ENCODE measurements at places on chromosomes 1 and 21. TPM values are rescaled to one million over a fixed set of nuclear protein-coding genes. Genes with fewer than 3 reads are reported as not detected.

- DNase-seq: no peak
These were observed 20.9 kb downstream of the STYXL2 start for GRCh38 chr1:167114725-167115124.

- DNase-seq: peak; percentile 82
These were observed 76.5 kb downstream of the GALNT2 start for GRCh38 chr1:230143534-230143933.

DNA sequence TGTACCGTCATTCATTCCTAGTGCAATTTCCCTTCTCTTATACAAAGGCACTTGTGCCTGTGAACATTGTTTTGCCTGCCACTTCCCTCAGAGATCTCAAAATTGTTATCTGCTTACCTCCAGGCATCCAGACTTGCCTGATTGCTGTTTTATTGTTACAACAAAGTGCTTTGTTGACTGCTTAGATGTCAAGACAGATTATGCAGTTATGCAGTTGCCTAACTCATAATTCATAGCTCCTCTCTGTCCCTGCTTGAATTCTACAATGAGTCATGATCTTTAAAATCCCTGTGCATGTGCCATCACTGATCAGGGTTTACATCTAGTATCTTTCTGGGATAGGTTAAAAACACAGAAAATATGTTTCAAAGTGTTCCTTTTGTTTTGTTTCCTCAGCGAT is 24.5 kb downstream of the CXADR start:
- DNase-seq: peak; percentile 34

Gene KIRREL1
- 47.8 TPM for polyA plus RNA-seq

DNA sequence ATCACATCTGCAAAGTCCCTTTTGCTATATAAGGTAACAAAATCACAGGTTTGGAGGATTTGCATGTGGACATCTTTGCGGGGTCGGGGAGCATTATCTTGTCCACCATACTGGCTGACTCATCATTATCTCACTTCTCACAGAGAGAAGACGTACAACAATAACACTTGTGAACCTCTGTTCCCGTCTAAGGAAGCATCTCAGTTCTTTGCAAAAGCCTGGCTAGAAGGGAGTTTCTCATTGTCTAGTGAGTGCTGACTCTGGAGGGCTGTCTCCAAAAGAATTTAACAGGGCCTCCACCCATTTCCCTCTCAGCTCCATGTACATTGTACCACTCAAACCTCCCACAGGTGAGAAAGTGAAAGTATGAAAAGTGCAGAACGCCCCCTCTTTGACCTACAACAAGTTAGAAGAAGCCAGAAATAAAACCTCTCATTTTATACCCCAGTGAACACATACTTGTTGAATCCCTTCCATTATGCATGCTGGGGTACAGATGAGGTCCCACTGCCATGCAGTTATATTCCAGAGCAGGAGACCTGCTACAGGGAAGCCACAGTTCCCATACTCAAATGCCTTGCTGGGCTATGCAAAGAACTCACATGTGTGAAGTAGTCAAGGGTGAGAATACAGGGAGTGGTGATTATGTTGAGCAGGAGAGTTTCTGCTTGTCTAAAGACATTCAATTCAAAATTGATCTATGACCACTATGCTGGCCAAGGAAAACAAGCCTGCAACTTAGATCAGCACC is 121.7 kb upstream of the PRDX6 start:
- no peak for DNase-seq

DNA sequence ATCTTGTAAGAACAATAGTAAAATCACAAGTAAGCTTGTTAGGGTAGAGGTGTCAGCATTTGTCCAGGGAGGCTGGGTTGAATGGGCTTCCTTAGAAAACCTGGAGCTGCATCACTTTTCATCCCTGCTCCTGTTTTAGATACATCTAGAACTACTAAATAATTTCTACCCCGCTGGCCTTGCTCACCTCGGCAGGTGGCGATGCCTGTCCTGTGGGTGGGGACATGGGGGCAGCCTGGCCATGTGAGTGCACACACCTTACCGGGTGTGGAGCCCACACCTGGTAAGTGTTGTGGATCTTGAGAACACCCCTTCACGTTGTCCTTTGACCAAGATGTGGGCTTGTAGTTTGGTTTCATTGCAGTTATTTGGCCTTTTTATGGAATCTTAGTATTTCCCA is 29.7 kb downstream of the URB2 start:
- no peak for DNase-seq

DNA sequence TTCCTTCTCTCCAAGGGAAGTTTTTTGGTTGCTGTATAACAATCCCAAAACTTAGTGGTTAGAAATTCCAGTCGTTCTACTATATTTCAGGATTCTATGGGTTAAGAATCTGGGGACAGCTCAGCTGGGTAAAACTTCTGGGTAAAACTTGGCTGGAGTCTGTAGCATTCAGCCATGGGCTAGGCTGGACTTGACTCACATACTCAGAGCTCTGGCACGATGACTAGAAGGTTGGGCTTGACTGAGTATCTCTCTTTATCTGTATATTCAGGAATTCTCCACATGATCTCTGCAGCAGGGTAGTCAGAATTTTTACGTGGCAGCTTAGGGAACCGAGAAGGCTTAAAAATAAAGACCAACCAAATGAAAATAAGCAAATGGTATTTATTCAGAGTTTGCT is 28.2 kb upstream of the HRNR start:
- DNase-seq: no peak

DNA sequence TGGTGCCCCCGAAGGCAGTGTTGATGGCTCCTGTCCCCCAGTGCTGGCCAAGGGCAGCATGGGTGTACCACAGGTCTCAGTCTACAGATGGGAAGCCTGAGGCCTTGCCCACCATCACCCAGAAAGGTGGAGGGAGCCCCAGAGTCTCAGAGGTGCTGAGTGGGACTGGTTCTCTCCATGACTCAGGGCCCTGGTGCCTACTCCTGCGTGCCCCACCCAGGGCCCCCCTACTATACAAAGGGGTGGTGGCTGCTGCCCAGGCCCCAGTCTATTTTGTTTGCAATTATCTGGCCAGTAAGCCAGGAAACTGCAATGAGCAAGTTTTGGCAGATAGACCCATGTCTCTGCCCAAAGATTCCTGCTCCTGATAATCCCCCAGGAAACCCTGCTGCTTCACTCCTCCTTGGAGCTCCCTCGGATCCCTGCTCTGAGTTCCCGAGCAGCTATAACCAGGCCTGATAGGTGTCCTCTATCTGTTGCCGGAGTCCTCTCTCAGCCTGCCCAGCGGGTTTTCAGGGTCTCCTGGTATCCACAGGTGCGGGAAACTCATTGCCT is 41.7 kb downstream of the EDN2 start:
- peak; percentile 74 for DNase-seq

Gene COL9A2
- polyA plus RNA-seq: 0.63 TPM

Gene THEM4
- 10.1 TPM for polyA plus RNA-seq
